Activated CD4-positive, alpha-beta T cell treated with anti-CD3 and anti-CD28 coated beads for 36 hours (primary cell): ENCODE measurements at places on chromosomes 7 and 10.

DNA sequence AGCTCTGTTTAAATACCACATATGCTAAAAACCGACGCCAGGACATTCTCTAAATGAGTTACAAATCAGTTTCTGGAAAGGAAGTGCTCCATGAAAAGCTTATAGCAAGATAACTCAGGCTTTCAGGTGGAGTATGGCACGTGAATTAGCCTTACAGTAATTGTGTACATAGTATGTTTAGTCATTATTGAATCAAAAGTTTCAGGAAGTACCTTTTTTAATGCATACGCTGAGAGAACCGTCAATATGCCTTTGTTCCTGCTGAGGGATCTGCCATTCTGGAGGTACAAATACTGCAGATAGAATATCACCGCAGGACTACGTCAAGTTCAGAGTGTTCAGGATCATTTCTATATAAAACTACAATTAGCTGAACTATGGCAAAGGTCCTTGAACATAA lies 45.7 kb downstream of the ANKMY2 start:
- DNase-seq, result no peak

DNA sequence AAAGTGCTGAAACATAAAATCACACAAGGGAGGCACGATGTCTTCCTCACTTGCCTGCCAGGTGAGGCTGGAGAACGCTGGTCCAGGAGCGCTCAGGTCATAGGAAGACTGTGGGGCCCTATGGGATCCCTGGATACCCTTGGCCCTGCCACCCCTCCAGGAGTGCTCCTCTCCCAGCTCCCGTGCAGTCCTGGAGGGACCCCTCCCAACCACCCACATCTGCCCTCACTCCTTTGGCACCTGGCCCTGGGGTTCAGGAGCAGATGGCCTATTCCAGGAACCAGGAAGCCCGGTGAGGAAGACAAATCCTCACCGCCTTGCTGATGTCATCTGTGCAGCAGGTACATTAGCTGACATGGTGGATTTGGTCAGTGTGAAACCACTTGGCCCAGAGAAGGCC lies 3.7 kb upstream of the CXCL12 start:
- DNase-seq, result no peak

DNA sequence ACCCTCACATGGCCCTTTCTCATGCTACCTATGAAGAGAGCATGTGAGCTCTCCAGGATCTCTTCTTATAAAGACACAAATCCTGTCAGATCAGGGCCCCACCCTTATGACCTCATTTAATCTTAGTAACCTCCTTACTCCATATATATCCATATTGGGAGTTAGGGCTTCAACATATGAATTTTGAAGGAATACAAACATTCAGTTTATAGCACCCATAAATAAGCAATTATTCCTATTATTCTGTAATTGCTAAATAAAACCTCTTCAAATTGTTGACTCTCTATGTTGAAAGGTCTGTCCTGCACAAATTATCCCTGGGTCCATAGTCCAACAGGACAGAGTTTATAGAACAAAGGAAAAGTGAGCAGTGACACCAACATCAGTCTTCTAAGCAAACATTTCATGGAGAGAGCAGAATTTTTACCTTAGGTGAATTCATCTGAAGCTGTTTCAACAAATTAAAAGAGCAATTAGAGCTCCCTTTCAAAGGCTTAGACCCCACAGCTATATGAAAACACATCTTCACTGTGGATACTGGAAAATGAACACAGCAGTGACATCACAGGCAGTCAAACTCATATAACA lies 12.2 kb downstream of the DOCK4 start:
- no peak for DNase-seq

- no peak for DNase-seq
Observed at GRCh38 chr7:78383096-78383880, 584.7 kb downstream of the PHTF2 start.

DNA sequence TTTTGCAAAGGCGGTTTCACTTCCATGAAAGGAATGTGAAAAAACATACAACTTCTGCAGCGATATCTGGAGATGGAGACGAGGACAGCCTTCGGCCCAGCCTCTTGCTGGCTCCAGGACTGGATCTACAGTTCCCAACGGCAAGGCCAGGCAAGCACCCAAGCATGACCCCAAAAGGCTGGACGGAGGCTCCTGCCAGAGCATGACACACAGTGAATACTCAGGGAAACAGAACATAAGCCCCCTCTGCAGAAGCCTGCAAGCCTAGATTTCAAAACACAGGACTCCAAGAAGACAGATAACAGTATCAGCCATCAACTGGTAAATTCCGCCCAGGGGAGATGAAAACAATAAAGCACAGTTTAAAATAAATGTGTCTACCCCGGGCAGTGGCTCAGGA lies 3.3 kb upstream of the LRRC27 start:
- no peak for DNase-seq

GRCh38 chr7:129855234-129855673 lies 97.5 kb downstream of the UBE2H start:
- DNase-seq, result no peak

GRCh38 chr10:48251525-48252353 lies 22.8 kb downstream of the FRMPD2 start:
- DNase-seq, result no peak

- peak; percentile 25 for DNase-seq
Observed at GRCh38 chr10:117537904-117538524, 4.5 kb upstream of the EMX2 start.

- no peak for DNase-seq
Observed at GRCh38 chr7:113768387-113768786, 150.4 kb downstream of the PPP1R3A start.

- DNase-seq, result no peak
Observed at GRCh38 chr10:108425283-108425964, 1260.9 kb upstream of the SORCS1 start.

DNA sequence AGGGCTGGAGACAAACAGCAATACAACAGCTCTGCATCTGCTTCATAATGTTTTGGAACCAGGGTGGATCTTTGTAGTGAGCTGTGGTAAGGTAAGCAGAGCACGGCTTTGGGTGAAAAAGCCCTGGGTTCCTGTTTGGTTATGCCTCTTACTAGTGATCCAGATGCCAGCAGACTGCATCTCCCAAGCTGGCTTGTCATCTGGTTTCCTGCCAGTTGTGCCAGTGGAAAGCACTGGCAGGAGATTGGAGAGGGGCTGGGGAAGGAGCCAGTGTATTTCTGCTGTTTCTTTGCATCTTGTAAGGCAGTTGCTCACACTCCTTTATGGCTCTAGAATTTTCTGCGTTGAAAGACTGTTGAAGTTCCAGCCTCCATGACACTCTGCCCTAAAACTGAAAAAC lies 137.6 kb downstream of the TSPAN12 start:
- no peak for DNase-seq

GRCh38 chr7:23909426-23909825 lies 199.4 kb downstream of the STK31 start:
- no peak for DNase-seq

DNA sequence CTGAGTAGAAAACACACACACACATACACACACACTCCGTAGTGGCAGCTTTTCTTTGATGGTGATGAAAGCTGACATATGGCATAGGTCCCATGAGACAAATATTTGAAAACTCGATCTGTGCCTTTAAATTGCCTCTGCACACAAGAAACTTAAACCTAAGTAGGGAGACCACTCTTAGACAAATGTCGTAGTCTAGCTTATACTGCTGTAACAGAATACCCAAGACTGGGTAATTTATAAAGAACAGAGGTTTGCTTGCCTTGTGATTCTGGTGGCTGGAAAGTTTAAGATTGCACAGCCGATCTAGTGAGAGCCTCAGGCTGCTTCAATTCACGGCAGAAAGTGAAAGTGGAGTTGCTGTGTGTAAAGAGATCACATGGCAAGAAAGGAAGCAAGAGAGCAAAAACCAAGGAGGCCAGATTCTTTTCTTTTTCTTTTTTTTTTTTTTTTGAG lies 489.4 kb upstream of the SORCS1 start:
- no peak for DNase-seq

DNA sequence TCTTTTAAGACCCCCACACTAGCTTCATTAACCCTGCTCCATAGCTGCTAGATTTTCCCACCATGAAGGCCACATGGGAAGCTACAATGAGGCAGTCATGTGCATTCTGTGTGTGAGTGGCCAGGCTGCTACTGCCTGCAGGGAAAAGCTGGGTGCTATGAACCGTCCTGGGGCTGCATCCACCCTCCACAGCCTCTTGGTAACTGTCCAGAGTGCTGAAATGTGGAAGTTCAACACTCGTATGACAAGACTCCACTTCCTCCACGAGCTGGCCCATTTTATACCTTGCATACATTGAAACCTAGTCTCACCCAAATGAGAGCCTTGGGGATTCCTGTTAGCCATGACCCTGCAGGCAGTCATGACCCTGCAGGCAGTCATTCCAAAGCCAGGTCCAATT lies 59.4 kb downstream of the CUZD1 start:
- DNase-seq, result peak; percentile 10

DNA sequence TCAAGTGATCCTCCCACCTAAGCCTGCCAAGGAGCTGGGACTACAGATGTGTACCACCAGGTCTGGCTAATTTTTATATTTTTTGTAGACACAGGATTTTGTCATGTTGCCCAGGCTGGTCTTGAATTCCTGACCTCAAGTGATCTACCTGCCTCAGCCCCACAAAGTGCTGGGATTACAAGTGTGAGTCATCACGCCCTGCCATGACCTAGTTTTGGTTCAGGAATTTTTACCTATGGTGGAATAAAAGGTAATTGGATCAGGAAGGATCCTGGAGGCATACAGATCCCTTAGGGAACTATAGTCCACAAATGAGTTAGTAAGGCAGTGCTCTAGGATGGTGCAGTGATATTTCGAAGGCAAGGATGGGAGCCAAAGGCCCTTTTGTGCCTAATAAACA lies 717.9 kb downstream of the PHTF2 start:
- DNase-seq, result no peak

- DNase-seq, result no peak
Observed at GRCh38 chr7:18903695-18904094, 213.7 kb downstream of the TWIST1 start.

- no peak for DNase-seq
Observed at GRCh38 chr7:75532639-75533038, 40.5 kb downstream of the SPDYE5 start.

GRCh38 chr10:7274293-7274692 lies 136.5 kb downstream of the SFMBT2 start:
- DNase-seq, result no peak

- DNase-seq, result no peak
Observed at GRCh38 chr10:119414081-119414611, 128.4 kb downstream of the RGS10 start.

GRCh38 chr10:102644646-102645387 lies 538 bp downstream of the TRIM8 start:
- peak; percentile 91 for DNase-seq

DNA sequence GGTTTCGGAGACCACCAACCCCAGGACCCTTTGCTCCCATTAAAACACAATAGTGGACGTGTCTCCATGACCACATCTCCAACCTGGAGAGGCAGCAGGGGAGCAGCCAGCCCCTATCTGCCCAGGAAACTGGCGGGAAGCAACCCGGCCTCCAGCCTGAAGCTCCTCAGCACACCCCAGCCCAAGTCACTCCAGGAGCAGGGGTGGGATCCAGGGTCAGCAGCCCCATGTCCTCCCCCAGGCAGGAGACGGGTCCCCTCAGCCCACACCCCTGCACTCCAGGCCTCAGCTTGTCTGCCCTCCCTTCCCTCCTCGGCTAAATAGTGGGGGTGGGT lies 601 bp downstream of the ADAM8 start:
- DNase-seq, result no peak

- no peak for DNase-seq
Observed at GRCh38 chr7:96770758-96771157, 61.1 kb upstream of the SEM1 start.

GRCh38 chr10:21184216-21184615 lies 287.1 kb upstream of the NEBL start:
- no peak for DNase-seq

GRCh38 chr10:122565766-122566206 lies 5.2 kb downstream of the DMBT1 start:
- peak; percentile 85 for DNase-seq

DNA sequence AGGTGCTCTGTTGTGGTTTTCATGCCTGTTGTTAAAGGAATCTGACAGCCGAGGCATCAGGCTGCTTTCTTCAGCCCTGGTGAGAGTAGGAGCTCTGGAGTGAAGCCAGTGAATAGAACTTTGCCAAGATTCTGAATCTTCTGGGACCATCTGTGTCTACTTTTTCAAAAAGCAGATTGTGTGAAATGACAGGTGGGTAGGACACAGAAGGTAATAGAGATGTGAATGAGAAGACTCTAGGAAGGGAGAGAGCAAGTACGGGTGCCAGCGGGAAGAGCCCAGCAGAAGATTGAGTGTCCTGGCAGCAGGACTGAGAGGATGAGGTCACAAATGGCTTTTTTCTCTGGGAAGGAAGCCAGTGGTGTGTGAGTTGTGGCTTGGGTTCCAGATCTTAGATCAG lies 429.2 kb downstream of the SDK1 start:
- DNase-seq, result no peak

DNA sequence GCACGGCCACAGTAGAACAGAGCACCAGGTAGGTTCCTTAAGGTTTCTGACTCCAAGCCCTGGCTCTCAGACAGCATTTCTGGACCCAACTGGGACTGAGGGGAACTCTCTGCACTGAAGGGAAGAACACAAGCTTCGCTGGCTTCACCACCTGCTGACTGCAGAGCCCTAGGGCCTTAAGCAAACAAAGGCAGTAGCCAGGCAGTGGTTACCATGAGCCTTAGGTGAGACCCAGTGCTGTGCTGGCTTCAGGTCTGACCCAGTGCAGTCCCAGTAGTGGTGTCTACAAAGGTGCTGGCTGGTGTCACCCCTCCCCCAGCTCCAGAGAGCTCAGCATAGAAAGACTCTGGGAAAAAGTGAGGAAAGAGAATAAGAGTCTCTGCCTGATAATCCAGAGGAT lies 59.5 kb downstream of the SIRT1 start:
- no peak for DNase-seq

DNA sequence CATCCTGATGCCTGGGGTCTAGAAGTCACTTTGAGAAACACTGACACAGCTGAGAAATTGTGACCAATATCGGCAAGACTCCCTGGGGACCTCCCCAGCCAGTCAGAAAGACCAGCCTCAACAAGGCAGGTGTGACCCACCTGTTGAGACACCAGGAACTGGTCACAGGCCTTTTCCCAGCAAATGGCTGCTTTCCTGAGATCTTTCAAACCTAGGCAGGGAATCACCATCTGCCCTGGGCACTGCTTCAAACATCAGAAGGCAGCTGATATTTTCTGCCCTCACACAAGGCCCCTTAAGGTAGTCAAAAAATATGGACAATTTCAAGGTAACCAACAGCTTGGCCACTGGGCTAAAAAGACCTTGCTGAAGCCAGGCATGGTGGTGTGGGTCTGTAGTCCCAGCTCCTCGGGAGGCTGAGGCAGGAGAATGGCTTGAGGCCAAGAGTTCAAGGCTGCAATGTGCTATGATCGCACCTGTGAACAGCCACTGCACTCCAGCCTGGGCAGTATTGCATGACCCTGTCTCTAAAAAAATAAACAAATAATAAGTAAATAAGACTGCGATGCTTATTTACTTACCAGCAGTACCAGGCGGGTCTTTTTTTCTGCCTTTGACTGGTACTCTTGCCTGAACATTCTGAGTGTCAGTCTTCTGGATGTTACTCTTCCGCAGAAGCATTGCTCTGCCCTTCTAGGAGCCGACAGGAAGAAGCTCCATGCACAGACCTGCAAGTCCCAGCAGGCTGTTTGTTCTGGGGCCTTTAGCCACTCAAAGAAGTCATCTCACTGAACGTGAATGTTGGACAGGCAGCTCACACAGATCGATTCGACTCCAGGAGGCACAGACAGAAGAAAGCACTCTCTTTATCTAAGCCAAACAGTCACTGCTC lies 59.7 kb downstream of the SORBS1 start:
- no peak for DNase-seq

- DNase-seq, result no peak
Observed at GRCh38 chr10:35124540-35124939, 2.1 kb upstream of the CREM start.

- no peak for DNase-seq
Observed at GRCh38 chr7:106848851-106849442, 16.1 kb upstream of the PIK3CG start.
